ENCODE measurements at places on chromosomes 4 and X.
A peak's percentile ranks its signal among the peaks of the same experiment; 100 is the strongest.

GRCh38 chr4:32488690-32489089 is 1768.5 kb downstream of the PCDH7 start:
- DNase-seq, result no peak

DNA sequence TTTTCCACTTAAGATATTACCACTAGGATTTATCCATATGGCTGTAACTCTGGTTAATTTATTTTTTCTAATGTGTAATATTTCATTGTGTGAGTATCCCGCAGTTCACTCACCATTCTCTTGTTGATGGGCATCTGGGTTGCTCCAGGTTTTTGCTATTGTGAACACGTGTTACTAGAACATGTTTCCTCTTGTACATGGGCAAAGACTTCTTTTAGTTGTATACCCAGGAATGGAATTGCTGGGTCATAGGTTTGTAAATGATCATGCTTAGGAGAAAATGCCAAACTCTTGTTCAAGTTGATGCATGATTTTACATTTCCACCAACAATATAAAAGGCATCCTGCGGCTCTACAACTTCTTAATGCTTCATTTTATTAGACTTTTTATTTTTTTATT is 26.8 kb downstream of the SYNPO2 start:
- no peak for DNase-seq

DNA sequence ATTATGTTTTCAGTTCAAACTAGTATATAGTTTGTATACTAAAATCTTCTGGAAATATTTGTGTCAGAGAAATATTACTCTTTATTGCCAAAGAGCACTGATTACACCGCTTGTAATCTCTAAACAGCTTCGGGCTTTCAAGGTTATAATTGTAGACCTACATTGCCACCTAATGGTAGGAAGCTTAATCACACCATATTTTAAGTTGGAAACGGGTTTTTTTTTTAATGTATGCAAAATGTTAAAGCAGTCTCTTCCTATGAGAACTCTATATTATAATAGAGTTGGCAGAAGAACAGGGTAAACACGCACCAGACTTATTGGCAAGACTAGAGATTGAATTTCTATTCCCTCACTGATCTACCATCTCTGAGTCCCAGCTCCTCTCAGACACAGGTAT is 19.5 kb upstream of the NFXL1 start:
- DNase-seq, result peak; percentile 24

GRCh38 chr4:104967034-104967401 is 179.7 kb upstream of the TET2 start:
- no peak for DNase-seq

GRCh38 chr4:6728320-6729029 is 12.5 kb downstream of the BLOC1S4 start:
- DNase-seq, result no peak

- no peak for DNase-seq
These were observed 415.8 kb upstream of the GRID2 start for GRCh38 chr4:91887926-91888325.

GRCh38 chr4:106652095-106652494 is 283.5 kb upstream of the GIMD1 start:
- no peak for DNase-seq

DNA sequence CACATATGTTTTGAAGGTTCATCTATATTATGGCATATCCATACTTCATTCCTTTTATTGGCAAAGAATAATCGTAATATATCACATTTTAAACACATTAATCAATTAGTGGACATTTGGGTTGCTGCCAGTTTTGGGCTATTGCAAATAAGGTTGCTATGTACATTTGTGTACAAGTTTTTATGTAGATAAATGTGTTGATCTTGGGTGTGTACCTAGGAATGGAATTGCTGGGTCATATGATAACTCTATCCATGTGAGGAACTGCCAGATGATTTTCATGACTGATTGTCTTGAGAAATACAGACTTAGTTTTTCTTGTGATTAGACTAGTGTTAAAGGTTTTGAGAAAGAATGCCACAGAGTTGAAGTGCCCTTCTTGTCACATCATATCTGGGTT is 99.2 kb upstream of the RAB40AL start:
- DNase-seq, result no peak

- DNase-seq, result no peak
These were observed 553.8 kb downstream of the CENPC start for GRCh38 chr4:66991521-66991920.

GRCh38 chrX:155744534-155744933 is 131.8 kb upstream of the TMLHE start:
- DNase-seq, result no peak

DNA sequence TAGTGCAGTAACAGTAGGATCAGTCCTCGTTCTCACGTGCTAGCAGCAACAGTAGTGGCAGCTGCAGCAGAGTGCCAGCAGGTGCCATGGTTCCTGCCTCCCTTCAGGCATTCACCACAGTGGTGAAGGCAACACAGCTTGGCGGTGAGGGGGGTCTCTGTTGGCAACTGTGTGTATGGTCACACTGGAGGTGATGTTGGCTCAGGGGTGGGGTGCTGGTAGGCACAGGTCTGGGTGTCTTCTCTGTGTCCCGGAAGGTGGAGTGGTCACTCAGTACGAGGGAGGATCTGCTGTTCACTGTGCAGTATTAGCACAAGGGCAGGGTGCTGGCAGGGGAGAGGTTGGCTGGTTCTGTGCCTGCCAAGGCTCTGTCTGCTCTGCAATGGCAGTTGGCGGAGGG is 671.8 kb downstream of the CCSER1 start:
- no peak for DNase-seq

GRCh38 chr4:7299010-7299907 is 106.9 kb downstream of the SORCS2 start:
- DNase-seq, result no peak

DNA sequence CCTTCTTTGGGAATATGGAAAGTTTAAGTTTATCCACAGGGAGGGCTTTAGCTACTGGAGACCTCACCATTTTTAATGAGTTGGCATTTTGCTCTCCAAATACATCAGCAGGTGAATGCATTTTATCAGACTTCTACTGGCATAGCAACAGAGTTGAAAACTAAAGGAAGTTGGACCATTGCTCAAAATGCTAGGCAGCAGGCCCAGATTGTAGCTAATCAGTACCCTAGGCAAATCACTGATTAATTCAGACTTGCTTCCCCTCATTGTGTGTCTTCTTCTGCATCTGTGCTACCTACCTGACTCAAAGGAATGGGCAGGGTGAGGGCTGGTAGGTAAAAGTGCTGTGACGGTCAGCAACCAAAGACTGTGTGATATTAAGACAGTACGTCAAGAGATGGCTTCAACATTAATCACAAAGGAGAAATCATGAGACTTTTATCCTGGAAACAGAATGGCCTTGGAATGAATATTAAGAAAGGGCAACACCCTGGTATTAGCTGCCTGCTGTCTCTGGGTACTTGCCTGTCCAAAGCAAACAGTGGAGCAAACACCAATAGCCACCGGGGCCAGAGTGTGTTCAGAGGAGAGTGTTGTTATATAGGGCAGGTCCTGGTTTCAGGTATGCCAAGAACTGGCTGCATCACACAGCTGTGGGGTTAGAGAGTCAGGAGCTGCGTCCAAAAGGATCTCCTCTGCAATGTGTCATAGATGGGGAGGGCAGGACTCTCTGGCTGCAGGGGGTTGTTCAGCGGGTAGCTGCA is 17.1 kb upstream of the SMIM20 start:
- no peak for DNase-seq

DNA sequence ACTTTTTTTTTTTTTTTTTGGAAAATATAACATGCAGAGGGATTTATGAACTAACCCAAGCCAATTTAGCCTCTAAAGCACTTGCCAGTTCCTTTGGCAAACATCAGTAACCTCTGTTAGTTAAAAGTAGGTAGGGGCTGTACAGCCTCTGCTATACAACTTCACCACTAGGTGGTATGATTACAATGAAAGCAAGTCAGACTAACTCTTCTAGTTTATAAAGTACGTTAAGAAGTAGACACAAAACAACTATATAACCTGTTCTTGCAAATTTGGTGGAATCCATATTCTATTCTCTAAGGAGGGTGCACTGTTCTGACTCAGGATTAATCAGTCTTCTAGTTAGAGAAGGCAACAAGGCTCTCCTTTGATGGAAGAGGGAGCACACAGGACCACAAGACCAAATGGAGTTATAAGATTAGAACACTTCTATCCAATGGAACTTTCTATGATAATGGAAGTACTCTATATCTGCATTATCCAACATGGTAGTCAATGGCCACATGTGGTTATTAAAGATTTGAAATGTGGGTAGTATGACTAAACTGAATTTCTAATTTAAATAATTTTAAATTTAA is 12.8 kb downstream of the AIMP1 start:
- peak; percentile 21 for DNase-seq

- no peak for DNase-seq
These were observed 45.3 kb upstream of the PRDM8 start for GRCh38 chr4:80151981-80152380.

DNA sequence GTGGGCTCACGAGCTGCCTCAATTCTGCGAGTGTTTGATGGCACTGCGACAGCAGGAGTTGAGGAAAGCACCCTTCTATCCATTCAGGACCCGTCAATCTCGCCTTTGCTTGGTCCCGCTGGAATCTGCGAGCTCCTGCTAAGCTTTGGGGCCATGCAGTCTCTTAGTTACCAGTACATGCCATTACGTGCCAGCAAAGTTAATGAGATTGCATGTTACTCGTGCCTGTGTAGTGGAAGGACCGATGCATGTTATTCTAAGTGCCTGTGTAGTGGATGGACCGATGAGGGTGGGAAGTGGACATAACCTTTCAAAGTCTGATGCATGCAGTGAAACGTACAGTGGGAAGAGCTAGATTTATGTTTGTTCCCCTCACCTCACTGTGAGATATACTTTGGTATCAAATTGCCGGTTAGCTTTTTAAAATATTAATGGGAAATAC is 569 bp downstream of the RPS3A start:
- peak; percentile 42 for DNase-seq

GRCh38 chr4:156598138-156598681 is 373.4 kb downstream of the PDGFC start:
- DNase-seq, result no peak

DNA sequence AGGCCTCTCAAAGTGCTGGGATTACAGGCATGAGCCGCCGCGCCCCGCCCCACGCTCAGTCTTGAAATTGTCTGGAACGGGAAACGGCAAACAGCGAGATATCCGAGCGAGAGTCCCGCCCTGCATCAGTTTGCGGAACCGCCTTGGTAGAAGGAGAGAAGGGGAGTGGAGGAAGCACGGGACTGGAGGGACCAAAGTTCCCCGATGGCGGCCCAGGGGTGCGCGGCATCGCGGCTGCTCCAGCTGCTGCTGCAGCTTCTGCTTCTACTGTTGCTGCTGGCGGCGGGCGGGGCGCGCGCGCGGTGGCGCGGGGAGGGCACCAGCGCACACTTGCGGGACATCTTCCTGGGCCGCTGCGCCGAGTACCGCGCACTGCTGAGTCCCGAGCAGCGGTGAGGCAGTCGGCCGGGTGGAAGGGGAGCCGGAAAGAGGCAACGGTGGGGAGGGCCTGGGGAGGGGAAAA is at the start of gene BST1:
Gene BST1, plus strand, starts transcription at position 125 of the 463 bp plus-strand sequence. Its CDS starts 80 bp downstream, at position 205.
- peak; percentile 15 for DNase-seq

GRCh38 chr4:121692261-121692660 is 4.5 kb downstream of the ANXA5 start:
- no peak for DNase-seq

DNA sequence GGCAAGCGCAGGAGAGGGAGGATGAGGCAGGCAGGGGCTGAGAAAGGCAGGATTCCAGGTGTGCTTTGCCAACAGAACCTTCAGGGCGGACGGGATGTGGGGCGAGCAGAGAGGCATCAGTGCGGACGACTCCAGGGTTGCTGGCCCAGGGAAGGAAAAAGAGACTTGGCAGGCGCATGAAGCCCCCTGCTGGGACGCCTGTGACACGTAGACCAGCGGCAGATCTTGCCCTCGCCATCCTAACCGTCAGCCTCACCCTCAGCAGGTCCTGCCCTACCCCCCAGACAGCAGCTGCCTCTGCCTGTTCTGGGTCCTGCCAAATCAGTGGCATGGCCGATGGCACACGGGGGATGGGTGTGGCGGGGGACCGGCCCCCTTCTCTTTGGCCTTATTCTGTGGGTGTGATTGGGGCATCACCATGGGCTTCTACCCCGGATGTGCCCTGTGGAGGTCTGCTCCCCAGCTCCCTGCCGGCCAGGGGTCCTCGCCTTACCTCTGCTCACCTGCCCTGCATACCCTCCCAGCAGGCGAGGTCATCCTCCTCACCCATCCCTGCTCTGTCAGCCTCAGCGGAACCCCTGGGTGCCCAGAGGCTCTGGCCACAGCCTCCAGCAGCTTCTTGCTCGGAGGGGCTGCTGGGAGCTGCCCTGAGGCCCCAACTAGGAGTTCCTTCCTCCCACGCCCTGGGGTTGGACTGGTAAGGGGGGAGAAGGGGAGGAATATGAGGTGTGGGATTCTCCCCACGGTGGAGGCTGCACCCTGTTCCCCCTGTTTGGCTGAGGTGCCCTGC is 2.9 kb upstream of the SH3BP2 start:
- peak; percentile 9 for DNase-seq

DNA sequence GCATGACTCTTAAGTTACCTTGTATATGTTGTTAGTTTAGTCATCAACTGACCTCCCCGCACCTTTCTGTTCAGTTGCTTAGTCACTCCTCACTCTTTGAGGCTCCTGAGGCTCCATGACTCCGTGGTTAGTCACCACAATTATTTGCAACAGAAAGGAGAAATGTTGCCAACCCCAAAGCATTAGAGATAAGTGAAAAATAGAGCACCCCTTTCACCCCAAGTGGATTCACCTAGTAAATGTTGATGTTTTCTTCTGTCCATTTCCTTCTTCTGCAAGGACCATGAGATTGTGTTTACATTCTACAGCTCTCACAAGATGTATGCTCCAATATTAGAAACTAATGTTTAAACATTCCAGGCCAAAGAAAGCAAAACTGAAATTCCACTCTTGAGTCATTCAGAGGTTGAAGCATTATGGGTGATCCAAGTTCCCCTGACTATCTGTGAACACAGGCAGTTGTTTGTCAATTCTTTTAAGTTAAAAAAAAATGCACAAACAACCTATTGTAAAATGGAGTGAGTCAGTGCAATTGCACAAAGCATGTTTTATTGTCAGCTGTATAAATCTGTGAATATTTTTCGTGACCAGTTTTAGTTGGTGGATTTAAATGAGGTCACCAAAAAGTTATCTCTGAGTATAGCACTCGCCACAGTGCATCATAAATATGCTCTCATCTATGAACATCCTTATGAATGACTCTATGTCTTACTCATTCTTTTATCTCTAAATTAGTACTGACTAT is 552.4 kb upstream of the MAGEB2 start:
- DNase-seq, result no peak

- DNase-seq, result no peak
These were observed 16.9 kb upstream of the ARMCX2 start for GRCh38 chrX:101676571-101676970.

GRCh38 chrX:41334363-41335197 is 618 bp downstream of the DDX3X start:
- peak; percentile 74 for DNase-seq

- peak; percentile 56 for DNase-seq
These were observed 46.2 kb downstream of the NEK1 start for GRCh38 chr4:169566021-169566818.

- no peak for DNase-seq
These were observed 73.1 kb downstream of the MAPK10 start for GRCh38 chr4:86286726-86287125.

All from NCI-H1092 treated with DMSO at 0.1 percent for 48 hours (cell line).